ENCODE measurements at places on chromosomes 3 and 15.

DNA sequence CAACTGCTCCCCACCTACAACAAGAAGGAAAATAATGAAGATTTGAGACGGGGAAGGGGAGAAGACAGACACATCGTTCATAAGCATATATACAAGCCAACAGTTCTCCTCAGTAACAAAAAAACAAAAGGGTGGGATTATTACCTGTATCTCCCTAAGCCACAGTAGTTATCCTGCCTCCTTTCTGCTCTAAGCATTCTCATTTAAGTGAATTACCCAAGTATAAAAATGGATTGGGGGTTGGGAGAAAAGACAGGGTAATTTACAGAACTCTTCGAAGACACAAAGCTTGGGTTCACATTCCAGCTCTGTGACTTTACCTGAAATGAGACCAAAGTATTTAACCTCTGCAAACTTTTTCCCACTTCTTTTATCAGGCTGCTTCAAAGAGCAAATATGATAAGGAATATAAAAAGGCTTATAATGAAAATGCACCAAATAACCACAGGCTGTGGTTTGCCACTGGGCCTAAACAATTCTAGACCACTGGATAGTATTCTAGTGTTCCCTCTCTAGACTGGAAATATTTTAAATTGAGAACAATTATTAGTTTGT, 64.4 kb downstream of the UACA start:
- no peak for DNase-seq

GRCh38 chr3:34856081-34856947, 783.0 kb upstream of the ARPP21 start:
- DNase-seq, result no peak

DNA sequence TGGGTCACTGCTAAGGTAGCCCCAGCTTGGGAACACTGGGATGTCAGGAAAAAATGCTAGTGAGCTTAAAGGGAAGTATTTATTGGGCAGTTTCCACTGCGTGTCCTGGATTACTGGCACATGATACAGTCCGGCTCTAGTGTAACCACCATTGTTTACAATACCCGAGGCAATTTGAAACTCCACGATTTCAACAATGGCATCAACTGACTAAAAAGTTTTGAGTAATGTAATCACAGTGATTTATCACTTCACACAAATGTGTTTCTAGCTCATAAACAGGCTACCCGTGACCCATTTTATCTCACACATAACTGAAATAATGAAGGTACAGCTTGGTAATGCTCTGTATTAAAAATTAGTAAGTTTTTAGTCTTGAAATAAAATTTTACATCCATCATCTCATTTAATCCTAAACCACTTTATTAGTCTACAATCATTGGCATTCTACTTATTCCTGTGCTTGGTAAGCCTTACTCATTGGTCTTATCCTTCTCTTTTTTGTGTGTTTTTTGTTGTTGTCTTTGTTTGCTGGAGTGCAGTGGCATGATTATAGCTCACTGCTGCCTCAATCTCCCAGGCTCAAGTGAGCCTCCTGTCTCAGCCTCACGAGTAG, 7.6 kb downstream of the ZMAT3 start:
- DNase-seq, result no peak

GRCh38 chr15:53978253-53978906, at the start of gene UNC13C:
TSS of gene UNC13C (plus strand) at chr15:53978441. CDS start at chr15:54012904, 34,463 bp downstream.
- peak; percentile 22 for DNase-seq

- DNase-seq, result no peak
Measured at GRCh38 chr3:43638594-43639447, 17.0 kb upstream of the ANO10 start.
